ENCODE measurements at places on chromosomes 12 and 14.

- no peak for DNase-seq
Measured at GRCh38 chr12:93059925-93060665, 131.0 kb upstream of the EEA1 start.

GRCh38 chr12:50934371-50934851, 17.9 kb upstream of the HIGD1C start:
- no peak for DNase-seq

DNA sequence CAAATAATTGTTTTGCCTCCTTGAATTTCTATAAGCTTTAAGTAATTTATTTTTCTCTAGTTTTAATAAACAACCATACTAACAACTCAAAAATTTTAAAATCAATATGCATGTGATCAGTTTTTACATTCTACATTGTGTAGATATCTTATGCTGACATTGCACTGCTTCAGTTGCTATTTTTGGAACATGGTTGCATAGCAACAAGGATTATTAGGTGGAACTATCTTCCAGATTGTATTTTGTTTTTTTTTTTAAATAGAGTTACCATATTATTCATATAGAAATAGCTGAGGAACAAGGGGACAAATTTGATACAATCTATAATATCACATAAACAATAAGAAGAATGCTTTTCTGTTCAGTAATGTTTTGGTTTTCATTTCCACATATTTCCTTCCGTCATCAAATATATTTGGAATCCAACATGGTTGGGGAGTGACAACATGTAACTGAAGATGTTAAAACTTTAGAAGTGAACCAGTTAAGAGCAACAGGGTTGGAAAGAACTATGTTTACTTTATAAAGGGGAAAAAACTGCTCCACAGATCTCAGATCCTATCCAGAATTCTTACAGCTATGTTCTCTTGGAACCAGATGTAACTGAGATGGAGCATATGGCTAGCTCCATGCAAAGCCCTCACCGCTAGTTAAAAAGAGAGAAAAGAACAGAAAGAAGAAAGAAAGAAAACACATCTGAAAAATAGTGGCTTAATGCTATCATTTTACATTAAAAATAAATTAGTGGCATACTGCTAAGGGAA, 235.5 kb downstream of the NELL2 start:
- DNase-seq: no peak

GRCh38 chr12:12266389-12266872, 413 bp downstream of the LRP6 start:
- DNase-seq: no peak

DNA sequence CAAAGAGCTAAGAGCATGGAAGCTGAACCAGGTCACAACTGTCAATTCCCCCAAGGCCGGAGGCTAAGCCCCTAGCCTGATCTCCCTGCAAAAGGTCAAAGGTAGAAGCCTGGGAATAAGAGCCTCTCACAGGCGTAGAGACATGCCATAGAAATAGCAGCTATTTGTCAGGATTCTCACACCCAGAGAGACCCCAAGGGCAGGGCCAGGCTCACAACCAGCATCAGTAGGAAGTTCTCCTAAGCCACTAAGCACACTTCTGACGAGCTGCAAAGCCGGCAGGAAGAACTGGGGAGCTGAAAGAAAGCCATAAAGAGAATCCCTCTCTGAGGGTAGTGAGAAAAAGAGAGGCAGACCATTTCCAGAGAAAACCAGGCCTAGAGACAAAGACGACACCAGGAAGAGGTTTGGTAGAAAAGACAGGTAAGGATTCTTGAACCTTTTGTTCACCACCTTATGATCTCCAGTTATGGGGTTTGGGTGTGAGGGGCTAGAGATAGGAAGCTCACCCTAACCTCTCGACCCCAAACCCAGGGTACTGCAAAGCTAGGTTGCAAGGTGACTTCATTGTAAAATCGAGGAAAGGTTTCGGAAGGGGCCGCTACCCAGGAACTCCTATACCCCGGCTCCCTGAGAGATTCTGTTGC, 1.0 kb downstream of the SMARCC2 start:
- no peak for DNase-seq

GRCh38 chr12:105083551-105084105, 630 bp downstream of the ALDH1L2 start:
- DNase-seq: no peak

- no peak for DNase-seq
Measured at GRCh38 chr12:105102673-105103072, 4.9 kb upstream of the WASHC4 start.

- no peak for DNase-seq
Measured at GRCh38 chr12:93379981-93380361, 2.2 kb downstream of the NUDT4 start.

GRCh38 chr12:91017043-91017442, 12.3 kb upstream of the EPYC start:
- no peak for DNase-seq

DNA sequence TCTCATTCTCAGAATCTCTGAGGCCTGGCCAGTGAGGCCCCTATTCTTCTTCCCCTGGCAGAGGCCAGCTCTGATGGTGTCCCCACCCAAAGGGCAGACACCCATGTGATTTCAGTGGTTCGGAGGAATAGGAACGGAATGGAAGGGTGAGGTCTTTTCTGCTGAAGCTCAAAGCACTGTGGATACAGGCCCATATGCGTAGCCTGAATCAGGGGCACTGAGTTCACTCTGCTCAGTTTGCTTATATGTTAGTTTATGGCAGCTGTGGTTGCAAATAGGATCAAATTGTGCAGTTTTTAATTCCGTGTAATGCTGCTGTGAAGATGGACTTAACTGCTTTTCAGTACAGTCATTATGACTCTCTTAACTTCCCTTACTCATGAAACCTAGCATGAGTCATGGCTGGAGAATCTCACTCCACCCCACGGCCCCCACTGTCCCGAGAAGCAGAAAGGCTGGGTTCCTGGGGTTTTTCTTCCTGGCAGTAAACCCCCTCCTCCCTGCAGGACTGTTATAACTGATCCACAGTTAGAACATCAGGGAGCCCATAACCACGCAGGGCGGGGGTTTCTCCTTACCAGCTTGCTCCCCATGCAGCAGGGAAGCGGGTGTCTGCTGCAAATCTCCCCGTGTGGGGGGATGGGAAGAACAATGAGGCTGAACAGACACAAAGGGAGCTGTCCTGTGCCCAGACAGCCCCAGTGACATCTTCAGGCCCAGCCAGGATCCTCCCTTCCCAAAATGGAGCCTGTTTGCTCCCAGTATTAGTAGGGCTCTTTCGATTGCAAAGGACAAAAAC, 122.7 kb downstream of the SLC38A6 start:
- DNase-seq: no peak

DNA sequence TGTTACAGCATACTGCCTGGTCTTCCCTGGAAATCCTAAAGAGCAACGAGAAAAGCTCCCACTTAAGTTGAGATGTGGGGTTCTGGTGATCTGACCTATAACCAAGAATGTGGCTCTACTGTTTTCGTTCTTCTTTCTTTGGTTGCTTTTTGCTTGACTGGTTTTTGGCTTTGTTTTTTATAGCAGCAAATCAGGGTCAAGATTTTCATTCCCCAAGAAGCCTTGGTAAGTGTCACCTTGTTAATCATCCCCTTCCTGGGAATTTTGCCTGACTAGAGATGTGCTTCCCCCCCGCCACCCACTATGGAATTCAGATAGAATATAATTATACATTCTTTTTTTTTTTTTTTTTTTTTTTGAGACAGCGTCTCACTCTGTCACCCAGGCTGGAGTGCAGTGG, 116.7 kb upstream of the FOXN3 start:
- DNase-seq: no peak

DNA sequence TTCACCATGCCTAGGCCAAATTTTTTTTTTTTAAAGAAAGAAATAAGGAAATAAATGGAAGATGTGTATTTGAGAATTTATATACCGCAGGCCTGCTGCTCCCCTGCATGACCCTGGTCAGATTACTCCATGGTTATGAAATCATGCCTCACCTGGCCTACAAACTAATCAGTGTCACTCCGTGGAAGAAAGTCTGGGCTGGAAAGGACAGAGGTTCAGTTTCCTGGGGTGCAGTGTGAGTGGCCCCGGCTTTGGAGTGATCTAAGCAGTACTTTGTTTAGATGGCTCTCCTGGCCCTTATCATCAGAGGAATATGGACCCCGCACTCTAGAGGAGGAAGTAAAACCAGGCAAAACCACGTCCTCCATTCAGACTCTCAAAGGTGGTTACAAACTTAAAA, 9.6 kb downstream of the APOBEC1 start:
- no peak for DNase-seq

GRCh38 chr12:6824085-6824775, 2.6 kb downstream of the GPR162 start:
- no peak for DNase-seq

DNA sequence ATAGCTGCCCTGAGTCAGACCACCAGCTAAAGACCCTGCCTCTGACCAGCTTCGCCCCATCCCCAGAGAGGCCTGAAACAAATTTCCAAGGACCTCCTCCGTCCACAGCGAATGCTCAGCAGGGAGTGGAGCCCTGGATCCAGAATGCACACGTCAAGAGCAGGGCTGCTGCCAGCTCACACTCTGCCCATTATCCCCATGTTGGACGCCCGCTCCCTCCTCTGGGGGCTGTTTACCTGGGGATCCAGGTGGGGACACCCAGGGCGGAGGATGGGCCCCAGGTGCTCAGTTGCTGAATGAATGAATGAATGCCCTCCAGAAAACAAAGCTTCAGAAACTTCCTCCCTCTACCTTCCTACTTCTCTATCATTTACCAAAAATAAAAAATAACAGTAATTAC, 18.1 kb downstream of the BCL11B start:
- DNase-seq: no peak

GRCh38 chr12:59173695-59174094, 253.4 kb upstream of the LRIG3 start:
- DNase-seq: no peak

- DNase-seq: no peak
Measured at GRCh38 chr12:45348311-45348710, 132.4 kb downstream of the ANO6 start.

DNA sequence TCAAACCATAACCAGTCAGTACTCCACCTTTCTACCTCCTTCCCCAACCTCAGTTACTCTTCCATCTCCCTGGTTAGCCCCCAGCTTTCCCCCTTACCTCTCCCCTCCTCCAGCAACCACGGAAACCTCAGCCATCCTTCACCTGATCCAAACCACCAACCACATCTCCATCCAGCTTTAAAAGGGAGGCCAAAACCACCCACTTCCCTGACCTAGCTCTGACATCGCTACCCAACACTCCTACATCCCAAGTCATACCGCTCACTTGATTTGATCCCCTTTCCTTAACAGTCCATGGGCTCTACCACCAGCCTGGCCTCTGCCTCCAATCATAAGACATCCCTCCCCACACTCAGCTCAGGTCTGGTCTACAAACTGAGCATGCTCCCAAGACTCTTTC, 1.5 kb downstream of the RAB35 start:
- no peak for DNase-seq

DNA sequence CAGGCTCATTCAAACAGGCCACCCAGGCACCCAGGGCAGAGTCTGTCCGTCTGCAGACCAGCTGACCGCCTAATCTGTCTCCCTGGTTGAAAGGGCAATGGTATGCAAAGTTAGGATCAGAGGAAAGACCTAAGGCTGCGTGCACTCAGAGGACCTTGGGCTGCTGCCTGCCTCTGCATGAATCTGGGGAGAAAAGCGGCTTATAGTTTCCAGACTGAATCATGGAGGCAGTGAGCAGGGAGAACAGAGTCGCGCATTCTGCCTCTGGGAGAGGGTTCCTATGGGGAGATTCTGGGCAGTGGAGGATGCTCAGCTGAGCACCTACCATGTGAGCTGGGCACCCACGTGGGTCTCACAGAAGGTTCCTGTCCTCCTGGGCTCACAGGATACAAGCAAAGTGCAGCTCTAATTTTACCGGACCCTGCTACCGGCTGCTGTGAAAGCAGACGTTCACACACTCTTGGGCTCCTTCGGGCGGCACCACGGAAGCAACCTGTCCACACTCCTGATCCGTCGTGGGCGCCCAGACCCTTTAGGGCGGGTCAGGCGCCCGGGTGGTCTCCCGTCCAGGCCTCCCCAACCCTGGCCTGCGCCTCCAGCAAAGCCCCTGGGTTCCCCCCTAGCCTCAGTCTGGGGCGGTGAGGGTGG, 772 bp downstream of the SCARB1 start:
- DNase-seq: peak; percentile 3

DNA sequence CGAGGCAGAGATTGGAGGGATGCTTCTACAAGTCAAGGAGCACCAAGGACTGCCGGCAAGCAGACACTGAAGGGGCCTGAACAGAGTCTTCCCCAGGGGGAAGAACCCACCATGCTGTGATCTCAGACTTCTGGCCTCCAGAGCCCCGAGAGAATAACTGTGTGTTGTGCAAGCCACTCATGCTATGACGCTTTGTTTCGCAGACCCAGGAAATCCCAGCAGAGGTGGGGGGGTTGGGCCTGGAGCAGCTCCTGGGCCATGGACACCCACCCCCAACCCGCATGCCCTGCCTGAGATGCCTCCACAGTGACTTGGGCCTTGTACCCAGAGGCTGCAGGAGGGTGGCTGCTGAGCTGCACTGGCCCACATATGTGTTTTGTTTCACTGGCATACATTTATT, 31.2 kb downstream of the ARL6IP4 start:
- DNase-seq: no peak

DNA sequence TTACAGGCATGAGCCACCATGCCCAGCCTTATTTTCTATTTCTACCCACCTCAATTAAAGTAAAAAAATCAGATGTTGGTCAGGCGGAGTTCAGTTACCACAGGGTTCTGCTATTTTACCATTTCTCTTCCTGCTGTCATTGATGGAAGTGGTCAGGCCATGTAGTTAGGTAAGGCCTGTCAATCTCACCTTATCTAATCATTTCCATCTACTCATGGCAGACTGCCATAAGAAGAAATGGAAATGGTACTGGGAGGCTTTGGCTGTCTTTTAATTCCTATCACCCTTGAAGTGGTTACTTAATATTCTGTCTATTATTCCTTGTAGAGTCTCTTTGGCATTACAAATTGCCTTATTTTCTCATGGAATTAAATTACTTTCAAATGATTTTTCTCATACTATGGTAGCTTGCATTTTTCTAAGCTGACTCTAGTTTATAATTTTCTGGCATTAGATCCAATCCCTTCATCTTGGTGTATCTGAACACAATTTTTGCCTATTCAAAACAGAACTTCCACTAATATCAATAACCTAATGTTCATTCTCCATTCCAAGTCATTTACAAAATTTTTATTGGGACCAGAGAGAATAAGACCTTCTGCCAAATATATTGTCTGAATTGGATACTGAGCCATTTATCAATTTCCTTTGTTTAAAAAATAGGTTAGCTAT, 198.7 kb downstream of the DACT1 start:
- DNase-seq: no peak

DNA sequence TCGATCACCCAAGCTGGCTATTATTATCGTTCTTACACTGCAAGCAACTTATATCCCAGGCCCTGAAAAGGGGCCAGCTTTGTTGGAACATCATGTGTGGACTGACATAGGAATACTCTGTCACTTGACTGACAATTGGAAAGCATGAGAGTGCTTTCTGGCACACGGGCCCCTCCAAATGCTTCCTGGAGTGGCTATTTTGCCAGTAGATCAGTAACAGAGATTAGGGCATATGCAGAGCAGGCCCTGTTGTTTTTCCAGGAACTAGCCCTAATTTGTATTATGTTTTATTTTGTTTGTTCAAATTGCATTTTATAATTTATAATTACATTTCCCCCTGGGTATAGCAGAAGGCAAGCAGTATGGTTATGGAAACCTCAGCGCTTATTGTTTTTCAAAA, 170.1 kb upstream of the FRMD6 start:
- DNase-seq: no peak

- no peak for DNase-seq
Measured at GRCh38 chr12:123232472-123232806, 502 bp downstream of the MPHOSPH9 start.

All from stimulated activated CD4-positive, alpha-beta T cell treated with anti-CD3 and anti-CD28 coated beads, TNF-alpha, amount 100 ng/mL, for 1 hour (primary cell).